ENCODE measurements at places on chromosomes 1 and 21.
A peak's percentile ranks its signal among the peaks of the same experiment; 100 is the strongest.

DNA sequence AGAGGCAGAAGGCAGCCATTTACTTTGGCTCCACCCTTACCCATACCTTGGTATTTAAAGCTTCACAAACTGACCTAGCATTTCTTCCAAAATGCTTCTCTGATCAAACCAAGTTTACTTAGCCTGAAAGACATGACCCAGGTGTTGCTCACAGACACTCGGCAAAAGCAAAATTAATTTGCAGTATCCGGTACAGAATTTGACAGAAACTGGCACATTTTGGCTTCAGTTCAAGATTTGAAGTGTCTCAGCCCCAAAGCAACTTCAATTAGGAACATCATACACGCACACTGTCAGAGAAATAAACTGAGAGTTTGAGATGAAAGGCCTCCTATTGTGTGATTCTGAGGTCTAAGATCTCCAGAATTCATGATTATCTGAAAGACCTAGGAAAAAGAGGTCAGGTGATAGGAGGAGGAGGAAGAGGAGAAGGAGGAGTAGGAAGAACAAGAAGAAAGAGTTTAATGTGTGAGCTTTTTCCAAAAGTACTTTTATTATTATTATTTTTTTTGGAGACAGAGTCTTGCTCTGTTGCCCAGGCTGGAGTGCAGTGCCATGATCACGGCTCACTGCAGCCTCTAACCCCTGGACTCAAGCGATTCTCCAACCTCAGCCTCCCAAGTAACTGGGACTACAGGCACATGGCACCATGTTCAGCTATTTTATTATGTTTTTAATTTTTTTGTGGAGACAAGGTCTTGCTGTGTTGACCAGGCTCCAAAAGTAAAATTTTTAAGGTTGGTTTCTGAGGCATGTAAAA, 143.6 kb downstream of the SLC45A1 start:
- DNase-seq, result no peak

DNA sequence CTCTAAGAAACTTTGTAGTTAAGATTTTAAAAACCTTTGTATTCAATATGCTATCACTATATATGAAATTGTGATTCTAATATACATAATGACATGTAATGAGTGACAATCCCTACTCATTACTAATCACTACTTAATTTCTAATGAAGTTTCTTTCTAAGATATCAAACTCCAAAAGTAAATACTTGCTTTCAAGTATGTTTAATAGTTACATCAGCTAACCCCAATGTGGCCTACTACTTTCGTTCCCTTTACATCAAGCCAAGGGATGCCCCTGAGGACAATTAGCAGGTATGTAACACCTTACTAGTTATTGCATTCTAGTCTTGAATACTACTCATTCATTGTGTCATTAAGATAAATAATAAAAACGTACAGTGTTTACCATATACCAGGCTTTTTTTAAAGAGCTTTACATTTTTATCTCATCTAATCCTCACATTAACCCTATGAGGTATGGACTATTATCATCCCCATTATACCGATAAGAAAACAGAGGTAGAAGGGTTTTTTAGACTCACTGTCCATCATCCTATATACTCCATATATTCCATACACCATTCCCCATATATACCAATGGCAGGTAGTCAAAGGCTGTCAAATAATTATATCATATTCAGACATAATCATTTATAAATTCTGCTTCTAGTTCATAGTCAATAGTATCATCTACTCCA, 4.2 kb downstream of the PPP1R15B start:
- no peak for DNase-seq

DNA sequence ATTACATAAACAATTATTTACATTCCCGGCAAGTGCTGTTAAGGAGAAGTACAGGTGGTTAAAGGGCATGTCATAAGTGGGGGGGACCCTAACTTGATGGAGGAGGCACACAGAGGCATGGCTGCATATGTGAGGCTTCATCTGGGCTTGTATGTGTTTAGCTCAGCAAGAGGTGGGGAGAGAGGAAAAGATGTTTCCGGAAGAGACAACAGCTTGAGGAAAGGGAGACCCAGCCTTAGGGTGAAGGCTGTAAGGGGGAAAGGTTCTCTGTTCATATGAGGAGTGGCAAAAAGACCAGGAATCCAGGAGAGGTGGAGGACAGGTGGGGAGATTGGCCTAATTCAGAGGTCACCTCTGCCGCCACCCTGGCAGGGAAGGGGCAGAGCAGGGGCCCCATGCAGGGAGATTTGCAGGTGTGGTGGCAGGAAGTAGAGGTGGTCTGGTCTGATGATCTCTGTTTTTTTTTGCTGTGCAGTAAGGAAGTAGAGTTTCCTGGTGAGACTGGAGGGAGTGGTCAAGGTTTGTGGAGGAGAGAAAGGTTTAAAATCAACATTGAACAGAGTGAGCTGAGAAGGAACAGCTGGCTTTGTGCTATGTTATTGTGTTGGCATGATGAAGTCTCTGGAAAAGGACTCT, 9.0 kb downstream of the TRAF5 start:
- DNase-seq, result no peak

- DNase-seq, result no peak
Observed at GRCh38 chr1:38571726-38572125, 287.8 kb downstream of the RRAGC start.

DNA sequence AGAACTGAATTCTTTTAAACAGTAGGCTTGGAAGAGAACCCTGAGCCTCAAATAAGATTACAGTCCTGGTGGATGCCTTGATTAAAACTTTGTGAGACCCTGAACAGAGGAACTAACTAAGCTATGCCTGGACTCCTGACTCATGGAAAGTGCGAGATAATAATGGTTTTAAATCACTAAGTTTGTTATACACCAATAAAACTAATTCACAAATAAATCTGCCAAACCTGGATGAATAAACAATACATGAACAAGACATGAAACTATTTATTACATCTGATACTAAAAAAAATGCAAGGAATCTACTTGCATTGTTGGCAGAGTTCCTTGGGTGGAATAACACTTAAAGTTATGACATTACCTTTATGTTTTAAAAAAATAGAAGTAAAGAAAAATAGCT, 118.4 kb downstream of the PIGK start:
- DNase-seq, result no peak

- peak; percentile 35 for DNase-seq
Observed at GRCh38 chr1:13813398-13814012, 113.5 kb downstream of the PRDM2 start.
